ENCODE measurements at places on chromosomes 12 and 14.

GRCh38 chr12:83477696-83478095, 791.0 kb downstream of the TMTC2 start:
- no peak for DNase-seq

- no peak for DNase-seq
Measured at GRCh38 chr12:115452751-115453281, 768.8 kb upstream of the TBX3 start.

DNA sequence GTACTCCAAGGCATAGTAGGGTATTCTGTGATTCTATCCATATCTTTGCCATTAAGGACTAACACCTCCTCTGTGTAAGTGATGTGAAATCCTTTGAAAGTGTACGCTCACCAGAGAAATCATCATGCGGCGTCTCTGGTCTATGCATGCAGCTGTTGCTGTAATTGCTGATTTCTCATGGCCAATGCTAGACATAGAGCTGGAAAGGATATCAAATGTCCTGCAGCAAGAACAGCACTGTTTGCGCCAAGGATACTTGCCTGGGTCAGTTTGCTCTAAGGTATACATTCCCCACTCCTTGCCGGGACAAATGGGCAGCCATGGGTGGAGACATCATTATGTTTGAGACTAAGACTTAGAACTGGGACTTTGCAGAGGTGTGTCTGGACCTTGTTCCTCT, 896.4 kb downstream of the BCL11B start:
- DNase-seq, result no peak

- no peak for DNase-seq
Measured at GRCh38 chr14:105745433-105746123, 219.2 kb downstream of the TMEM121 start.

DNA sequence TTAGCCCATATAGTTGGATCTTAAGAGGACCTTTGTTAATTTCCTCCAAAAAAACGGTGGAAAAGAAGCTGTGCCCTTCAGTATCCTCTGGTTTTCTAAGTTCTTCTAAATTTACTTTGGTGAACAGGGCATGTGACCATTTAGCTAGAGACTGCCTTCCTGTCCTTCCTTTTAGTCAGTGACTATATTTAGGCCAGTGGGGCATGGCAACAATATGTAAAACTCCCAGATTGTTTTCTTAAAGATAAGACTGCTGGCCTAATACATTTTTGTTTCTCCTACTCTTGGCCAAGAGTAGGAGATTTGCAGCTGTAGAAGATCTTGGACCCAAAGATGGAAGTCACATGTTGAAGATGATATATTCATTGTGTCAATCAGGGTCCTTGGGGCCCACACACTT, 325.1 kb upstream of the DCN start:
- DNase-seq, result no peak

DNA sequence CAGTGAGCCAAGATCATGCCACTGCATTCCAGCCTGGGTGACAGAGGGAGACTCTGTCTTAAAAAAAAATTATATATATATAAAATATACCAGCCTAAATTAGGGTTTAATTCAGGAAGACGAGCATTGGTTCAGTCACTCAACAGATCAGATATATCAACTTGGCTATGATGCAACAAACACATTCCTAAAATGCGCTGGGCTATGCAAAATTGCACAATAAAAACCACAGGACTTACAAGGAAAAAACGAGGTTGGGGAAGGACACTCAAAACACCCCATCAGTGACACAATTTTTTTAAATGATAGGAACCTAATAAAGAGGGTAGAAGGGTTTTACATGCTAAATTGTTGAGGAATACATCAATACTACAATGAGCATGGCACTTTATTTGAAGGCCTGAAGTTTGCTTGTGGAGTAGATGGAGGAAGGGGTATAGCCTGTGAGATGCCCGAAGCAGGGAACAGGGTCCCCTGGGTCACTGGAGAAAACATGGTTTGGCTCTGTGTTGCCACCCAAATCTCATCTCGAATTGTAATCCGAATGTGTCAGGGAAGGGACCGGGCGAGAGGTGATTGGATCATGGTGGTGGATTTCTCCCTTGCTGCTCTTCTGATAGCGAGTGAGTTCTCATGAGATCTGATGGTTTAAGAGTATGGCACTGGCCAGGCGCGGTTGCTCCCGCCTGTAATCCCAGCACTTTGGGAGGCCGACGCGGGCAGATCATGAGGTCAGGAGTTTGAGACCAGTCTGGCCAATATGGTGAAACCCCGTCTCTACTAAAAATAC, 71.2 kb downstream of the TNFAIP2 start:
- DNase-seq, result no peak

DNA sequence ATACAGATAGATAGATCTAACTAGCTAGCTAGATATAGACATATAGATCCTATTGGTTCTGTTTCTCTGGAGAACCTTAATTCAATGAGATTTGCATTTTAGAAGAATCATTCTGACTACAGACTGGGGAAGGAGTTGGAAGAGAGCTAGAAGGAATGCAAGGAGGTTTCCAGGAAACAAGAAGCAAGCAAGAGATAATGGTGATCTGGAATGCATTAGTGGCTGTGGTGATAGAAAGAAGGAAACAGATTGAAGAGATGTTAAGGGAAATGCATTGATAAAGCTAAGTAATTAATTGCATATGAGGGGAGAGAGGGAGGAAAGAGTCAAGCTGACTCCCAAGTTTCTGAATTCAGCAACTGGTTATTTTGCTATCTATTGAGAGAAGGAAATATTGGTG, 42.7 kb downstream of the DBX2 start:
- no peak for DNase-seq

- no peak for DNase-seq
Measured at GRCh38 chr12:28855761-28856310, 293.2 kb upstream of the FAR2 start.

DNA sequence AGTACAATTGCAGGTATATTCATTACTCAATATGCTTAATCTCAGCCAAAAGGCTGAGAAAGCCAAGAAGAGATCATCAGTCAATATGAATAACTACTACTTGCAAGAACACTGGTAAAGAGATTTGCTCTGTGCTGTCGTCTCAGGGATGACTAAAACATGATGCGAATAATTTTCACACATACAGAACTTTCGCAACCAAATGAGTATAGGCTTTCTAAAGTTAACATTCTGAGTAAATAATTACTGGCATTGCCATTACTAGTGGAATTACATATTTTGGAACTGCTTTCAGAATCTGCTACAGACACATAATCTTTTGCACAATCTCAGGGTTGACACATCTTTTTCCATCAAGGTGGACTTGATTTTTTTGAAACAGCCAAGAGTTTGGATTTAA, 24.7 kb downstream of the NCKAP1L start:
- no peak for DNase-seq

DNA sequence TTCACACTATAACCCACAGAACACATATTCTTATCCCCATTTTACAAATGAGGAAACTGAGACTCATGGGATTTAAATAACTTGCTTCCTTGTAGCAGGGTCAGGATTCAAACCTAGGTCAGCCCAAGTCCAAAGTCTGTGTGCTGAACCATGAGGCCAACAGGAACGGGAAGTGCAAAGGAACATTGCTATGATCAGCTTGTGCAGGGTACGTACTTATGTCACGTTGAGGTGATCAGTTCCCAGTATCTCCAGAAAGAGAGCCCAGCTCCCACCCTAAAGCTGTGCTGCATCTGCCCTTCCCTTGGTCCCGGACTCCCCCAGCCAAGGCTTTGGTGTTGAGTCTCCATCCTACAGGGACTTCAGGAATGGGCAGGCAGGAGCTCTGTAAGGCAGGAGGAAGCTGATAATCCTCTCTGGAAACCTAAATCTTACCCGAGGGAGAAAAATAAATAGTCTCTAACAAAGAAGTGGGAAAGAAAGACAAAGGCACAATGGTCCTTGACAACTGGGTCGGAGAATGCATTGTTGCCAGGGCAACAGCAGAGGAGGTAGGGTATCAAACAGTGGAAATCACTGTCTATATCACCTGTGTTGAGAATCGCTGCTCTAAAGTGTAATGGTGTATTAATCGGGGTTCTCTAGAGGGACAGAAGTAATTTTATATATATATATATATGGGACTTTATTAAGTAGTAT, 82.5 kb upstream of the FICD start:
- no peak for DNase-seq

DNA sequence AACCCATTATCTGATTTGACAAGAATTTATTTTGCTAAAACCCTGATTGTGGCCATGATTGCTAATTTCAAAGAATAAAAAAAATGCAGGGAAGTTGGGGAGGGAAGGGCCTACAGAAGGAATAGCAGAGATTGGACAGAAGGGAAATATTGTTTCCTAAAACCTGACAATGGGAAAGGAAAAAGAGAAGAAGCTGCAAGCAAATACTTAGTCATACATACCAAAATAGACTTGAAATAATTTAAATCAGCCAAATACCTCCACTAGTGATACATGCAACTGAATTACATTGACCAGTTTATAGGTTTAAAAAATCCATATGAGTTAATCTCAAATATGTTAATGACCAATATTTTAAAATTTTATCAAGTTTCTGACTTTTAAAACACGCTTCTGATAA, 75.1 kb downstream of the PELI2 start:
- DNase-seq, result no peak

- no peak for DNase-seq
Measured at GRCh38 chr12:124395986-124396385, 101.1 kb downstream of the RFLNA start.

GRCh38 chr14:105468621-105469241, 5.9 kb upstream of the CRIP2 start:
- no peak for DNase-seq

GRCh38 chr12:52634266-52635056, 16.1 kb upstream of the KRT73 start:
- no peak for DNase-seq

- no peak for DNase-seq
Measured at GRCh38 chr12:3518902-3519301, 27.9 kb downstream of the PRMT8 start.

DNA sequence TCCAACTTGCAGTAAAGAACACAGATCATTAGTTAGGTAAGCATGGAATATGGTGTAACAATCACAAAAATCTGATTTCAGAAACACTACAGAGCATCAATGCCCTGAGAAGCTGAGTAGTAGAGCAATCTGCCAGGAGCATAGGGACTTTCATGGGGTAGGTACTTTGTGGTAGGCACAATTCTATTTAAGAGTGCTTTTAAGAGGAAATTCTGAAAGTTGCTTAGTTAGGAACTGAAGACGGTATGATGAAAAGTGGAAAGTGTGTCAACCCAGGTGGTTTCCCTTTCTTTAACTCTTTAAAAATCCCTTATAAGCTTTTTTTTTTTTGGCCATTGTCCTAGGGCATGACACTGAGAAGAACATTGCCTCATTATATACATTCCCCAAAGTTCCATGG, 535.7 kb upstream of the FBXO33 start:
- DNase-seq, result no peak

DNA sequence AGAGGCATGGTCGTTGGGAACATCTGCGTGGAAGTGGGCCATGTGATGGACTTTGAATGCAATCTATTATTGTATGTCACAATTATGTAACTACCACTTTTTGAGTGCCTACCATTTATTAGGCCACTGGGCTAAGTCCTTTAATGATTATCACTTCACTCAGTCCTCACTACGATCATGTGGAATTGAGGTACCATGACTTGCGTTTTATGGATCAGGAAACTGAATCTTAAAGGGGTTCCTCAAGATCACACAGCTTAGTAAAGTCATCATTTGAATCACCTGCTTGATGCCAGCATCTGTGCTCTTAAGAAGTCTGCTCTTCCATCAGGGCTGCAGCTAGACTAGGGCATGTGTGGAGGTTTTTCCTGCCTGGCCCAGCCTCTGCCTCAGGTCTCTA, 136.7 kb downstream of the DAD1 start:
- no peak for DNase-seq
